Activated CD4-positive, CD25-positive, alpha-beta regulatory T cell (primary cell): ENCODE measurements at places on chromosomes 6 and 20.

DNA sequence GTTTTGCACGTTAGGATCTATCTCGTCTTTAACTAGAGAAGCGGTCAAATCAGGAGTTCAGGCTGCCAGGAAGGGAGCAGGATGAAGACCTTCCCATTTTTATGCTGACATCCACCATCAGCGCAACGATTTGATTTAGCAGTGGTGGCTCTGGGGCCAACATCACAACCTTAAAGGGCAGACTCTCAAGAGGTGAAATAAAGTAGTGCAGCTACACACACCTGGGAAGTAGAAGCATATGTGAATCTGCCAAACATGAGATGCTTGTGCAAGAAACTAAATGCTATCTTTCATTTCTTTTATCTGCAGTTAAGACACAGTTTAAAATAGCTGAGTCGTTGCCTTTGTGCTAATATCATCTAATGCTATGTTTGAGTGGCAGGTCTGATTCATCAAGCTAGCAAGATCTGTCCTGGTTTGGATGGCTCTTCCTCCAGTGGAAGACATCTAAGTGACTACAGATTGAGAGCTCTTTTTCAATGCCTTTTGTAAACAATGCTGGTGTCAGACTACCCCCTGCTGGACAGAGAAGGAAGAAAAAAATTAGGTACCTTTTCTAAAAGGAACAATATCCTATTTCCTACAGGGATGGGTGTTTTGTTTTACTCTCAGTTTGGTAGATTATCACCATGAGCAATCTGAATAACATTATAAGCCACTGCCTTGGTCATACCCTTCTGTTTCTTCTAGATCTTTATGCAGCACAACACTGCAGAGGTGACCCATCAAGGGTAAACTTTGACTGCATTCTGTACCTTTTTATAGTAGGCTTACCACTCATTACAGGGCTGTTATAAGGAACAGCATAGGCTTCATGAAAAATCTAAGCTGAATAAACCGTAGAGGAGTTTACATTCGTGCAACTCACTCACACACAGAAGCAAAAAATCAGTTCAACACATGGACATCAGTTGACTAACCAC, 171.6 kb upstream of the FBXL4 start:
- no peak for DNase-seq

- no peak for DNase-seq
Measured at GRCh38 chr6:169250660-169251059, 3.0 kb downstream of the THBS2 start.

- DNase-seq, result no peak
Measured at GRCh38 chr6:32167761-32168262, 3.4 kb downstream of the EGFL8 start.

GRCh38 chr6:113847447-113847846, 9.7 kb upstream of the MARCKS start:
- DNase-seq, result no peak

GRCh38 chr20:1817577-1818211, 77.5 kb upstream of the SIRPA start:
- no peak for DNase-seq

- no peak for DNase-seq
Measured at GRCh38 chr6:58290177-58290576, 972.7 kb downstream of the PRIM2 start.

- DNase-seq, result no peak
Measured at GRCh38 chr6:122459240-122459639, 12.4 kb downstream of the SERINC1 start.

- DNase-seq, result no peak
Measured at GRCh38 chr6:135189344-135189743, 8.2 kb downstream of the MYB start.

DNA sequence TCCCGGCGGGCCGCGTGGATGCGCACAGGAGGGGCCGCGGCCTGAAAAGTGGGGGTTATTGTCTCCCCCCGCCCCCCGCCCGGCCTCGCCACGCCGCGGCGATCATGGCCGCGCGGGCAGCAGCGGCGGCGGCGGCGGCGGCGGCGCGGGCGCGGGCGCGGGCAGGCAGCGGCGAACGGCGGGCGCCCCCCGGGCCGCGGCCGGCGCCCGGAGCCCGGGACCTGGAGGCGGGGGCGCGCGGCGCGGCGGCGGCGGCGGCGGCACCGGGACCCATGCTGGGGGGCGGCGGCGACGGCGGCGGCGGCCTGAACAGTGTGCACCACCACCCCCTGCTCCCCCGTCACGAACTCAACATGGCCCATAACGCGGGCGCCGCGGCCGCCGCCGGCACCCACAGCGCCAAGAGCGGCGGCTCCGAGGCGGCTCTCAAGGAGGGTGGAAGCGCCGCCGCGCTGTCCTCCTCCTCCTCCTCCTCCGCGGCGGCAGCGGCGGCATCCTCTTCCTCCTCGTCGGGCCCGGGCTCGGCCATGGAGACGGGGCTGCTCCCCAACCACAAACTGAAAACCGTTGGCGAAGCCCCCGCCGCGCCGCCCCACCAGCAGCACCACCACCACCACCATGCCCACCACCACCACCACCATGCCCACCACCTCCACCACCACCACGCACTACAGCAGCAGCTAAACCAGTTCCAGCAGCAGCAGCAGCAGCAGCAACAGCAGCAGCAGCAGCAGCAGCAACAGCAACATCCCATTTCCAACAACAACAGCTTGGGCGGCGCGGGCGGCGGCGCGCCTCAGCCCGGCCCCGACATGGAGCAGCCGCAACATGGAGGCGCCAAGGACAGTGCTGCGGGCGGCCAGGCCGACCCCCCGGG, 637 bp downstream of the ARID1B start:
- DNase-seq, result peak; percentile 56

DNA sequence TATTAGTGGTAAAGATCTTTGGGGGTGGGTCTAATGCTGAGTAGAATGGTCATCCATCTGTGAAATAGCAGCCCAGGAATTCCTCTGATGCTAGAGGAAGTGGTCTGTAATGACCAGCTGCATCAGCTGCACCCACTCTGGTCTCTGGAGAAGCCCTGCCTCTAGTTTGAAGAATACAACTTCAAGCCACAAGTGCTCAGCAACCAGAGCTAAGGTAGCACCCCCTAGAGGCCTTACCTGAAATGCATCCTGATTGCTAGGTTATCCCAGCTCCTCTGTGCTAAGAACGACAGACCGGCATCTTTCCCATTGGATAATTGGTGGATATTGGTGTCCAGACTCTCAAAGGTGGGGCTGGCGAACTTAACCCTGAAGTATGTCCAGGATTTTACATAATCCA, 58.2 kb downstream of the DNAH8 start:
- DNase-seq, result no peak

DNA sequence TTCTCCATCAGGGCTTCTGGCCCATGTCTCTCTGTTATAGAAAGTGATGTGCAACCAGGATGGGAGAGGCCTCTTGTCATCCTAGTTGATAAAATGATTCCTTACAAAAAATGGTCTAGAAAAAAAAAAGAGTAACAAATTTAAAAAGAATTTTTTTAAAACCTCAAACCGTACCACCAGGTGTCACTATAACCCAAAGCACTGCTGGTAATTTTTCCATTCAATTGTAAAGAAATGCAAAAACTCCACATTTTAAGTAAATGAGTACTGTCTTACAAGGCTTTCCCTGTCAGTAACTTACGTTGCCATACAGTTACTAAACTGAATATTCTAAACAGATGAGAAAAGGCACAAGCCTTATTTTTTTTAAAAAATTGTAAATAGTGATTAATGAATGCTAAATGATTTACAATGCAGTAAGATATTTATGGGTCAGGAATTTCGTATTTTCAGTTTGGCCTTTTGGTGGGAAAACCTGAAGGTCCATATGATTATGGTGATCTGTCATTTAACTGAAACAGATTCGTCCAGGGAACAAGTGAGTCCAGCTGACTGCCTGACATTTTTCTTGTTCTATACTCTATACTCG, 95.4 kb downstream of the OGFRL1 start:
- no peak for DNase-seq

GRCh38 chr20:62941792-62942191, 3.8 kb downstream of the GID8 start:
- DNase-seq, result no peak

GRCh38 chr6:131656667-131657066, 19.6 kb downstream of the ENPP3 start:
- no peak for DNase-seq

- DNase-seq, result no peak
Measured at GRCh38 chr20:9839626-9840025, 750 bp upstream of the PAK5 start.

DNA sequence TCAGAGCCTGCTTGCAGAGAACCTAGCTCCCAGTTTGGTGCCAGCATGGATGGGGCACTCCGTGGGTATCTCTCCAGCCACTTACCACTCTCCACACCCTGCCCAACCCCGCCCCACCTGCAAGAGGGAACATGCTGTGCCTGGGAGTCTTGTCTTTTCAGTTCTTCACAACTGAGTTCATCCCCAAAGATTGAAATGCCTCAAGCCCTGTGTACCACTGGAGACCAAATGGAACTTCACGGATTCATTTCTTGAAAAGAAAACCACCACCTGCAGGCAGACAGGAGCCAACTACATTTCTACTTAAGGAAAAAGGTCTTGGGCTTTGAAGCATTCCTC, 50.1 kb downstream of the TRERF1 start:
- no peak for DNase-seq

DNA sequence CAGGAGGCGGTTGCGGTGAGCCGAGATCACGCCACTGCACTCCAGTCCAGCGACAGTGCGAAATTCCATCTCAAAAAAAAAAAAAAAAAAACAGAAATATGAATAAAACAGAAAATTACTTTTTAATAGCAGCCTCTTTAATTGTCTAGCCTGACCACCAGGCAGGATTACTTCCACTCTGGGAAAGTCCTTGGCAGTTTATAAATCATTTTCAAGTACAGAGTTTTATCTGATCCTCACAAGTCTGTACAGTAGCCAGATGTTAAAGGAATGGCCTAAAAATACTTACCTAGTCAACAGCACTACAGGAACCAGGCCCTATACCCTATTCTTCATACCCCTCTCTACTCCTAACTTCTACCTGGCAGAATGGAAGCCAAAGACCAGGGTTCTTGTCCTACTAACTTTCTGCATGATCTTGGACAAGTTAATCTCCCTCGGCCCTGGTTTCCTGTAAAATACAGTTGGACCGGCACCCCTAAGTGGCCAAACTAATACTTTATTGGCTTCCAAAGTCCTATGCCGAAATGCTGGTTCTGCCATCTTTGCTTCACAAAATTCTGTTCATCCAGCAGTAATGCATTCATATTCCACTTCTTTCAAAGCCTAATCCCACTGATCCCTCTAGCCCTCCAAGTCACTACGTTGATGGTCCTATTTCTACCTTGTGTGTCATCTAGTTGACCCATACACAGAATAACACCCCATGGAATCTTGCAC, 1.9 kb downstream of the EIF2S2 start:
- DNase-seq, result no peak

DNA sequence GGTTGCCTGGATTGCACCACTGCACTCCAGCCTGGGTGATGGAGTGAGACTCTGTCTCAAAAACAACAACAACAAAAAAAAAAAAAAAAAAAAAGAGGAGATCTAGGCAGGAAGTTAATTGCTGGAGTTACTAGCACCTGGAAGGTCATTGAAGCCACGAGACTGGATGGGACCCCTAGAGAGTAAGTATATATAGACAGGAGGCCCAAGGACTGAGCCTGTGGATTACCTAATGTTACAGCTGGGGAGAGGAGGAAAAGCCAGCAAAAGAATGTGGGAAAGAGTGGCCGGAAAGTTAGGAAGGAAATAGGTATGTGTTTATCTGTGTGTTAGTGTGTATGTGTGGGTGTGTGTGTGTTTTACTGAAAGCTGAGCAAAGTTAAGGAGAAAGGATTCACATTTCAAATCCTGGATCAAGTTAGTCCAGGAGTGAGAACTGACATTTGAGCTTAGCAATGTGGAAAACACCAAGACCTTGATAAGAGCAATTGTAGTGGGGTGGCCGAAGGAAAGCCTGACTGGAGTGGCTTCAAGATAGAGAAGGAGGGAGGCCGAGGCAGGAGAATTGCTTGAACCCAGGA, 38.4 kb downstream of the ANKRD6 start:
- no peak for DNase-seq

DNA sequence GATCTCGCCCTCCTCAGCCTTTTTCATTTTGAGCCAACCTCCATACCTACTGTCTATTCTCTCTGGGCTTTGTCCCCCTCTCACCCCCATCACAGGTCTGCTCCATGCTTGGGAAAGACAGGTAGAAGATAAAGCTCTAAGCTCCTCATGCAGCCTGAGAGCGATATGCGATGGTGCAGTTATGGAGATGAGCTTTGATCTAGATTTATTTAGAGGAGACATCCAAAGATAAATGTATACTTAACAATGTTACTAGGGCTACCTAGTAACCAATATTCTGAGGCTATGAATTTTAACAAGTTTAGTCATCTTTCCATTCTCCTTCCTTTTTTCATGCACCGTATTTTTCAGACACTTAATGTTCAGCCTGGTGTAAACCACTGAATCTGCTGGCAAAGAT, 95.3 kb downstream of the TRDN start:
- no peak for DNase-seq

GRCh38 chr20:14910126-14910525, 572.7 kb upstream of the FLRT3 start:
- DNase-seq, result no peak

DNA sequence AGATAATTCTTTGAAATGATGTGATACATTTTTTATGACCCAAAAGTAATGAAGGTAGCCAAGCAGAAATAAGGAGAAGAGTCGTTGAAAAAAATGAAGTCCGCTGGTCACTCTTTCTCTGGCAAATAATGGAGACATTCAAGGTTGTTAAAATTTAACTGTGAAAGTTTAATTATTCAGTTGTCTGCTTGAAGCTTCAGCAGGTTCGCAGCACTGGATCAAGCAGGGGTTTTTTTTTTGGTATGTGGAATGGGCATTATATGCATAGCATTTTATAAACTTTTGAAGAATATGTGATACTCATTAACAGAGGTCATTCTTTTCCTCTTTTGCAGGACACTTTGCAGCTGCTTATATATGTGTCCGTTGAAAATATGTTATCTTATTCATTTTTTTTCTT, 21.6 kb upstream of the FUT9 start:
- DNase-seq, result no peak

GRCh38 chr6:109034526-109034925, 60.1 kb downstream of the SESN1 start:
- DNase-seq, result no peak

DNA sequence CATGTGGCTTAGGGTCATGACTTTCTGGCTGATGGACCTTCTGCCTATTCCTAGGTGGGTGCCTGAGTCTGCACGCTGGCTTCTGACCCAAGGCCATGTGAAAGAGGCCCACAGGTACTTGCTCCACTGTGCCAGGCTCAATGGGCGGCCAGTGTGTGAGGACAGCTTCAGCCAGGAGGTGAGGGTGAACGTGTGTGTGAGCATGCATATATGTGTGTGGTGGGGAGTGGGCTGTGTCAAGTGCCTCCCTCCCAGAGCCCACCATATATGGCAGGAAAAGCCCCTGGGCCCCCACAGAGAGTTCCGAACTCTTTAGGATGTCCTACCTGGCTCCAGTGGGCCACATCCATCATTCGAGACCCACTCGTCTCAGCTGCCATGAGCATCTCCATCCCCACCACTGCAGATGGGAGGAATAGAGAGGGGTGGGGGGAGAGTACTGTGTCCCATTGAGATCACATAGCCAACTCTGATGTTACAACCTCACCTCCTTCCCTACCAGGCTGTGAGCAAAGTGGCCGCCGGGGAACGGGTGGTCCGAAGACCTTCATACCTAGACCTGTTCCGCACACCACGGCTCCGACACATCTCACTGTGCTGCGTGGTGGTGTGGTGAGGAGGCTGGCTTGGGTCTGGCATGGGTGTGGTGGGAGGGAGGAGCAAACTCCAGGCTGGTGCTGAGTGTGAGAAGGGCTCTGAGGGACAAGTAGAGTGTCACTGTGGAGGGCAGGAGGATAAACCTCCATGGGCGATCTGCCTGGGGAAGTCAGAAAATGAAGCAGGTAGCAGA, 3.2 kb downstream of the SLC22A7 start:
- no peak for DNase-seq

GRCh38 chr6:6178795-6179194, 141.7 kb downstream of the F13A1 start:
- no peak for DNase-seq
